ENCODE measurements at places on chromosomes 12 and 14.

GRCh38 chr14:99137001-99137700, 134.8 kb downstream of the BCL11B start:
- DNase-seq, result no peak

DNA sequence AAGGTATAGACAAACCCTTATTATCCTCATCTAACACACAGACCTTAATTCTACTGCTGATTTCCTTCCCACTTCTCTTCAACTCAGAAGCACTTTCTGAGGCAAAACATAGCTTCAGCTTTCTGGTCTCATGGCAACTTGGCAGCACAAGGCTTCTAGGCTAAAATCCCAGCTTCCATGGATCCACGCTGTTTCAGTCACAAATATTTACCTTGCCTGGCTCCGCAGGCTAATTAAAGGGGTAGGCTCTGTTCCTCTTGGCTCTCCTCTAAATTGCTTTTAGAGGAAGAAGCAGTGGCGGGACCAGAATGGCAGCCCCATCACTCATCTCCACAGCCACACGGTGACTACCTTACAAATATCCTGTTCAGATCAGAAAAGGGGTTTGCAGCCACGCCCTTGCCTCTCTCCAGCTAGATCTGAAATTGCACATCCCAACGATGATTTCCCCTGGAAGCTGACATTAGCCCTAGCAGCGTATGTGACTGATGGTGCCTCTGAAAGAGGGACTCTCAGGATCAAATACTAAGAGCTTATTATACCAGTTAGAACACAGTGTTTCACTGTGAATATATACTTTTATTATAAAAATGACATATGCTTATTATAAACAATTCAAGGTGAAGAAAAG, 221.5 kb upstream of the NUDT4 start:
- DNase-seq, result no peak

DNA sequence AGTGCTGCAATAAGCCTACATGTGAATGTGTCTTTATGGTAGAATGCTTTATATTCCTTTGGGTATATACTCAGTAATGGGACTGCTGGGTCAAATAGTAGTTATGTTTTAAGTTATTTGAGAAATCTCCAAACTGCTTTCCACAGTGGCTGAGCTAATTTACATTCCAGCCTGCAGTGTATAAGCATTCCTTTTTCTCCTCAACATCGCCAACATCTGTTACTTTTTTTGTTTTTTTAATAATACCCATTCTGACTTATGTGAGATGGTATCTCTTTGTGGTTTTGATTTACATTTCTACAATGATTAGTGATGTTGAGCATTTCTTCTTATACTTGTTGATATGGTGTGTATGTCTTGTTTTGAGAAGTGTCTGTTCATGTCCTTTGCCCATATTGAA, 1186.2 kb downstream of the BCL11B start:
- DNase-seq, result no peak

GRCh38 chr12:14264778-14265177, 100.7 kb upstream of the ATF7IP start:
- no peak for DNase-seq

GRCh38 chr12:11553871-11554533, 95.5 kb upstream of the ETV6 start:
- DNase-seq, result peak; percentile 30

DNA sequence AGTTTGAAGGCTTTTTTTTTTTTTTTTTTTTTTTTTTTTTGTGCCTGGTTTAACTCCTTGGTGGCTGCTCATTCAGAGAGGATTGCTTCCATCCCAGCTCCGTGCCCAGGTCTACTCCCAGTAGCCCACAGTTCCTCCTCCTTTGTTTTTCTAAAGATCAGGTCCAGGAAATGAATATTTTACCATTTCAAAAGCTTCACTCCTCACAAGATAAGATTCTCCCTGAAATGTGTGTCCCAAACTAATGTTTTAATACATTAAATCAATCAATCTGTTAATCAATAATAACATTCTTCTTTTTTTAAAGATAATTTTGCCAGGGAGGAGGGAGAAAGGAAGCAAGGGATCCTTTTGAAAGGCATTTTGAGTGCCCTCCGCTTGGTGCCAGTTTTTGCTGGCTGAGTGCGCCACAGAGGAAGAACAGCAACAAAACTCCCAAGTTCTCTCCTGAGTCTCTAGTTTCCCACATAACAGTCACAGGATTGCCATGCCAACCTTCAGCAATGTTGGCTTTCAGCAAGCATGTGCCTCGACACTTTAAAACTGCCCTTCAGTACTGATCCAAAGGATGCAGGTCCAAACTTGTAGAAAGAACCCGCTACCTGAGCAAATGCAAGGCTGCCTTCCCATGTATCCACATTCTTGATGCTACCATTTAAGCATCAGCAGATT, 99.2 kb downstream of the RMST start:
- DNase-seq, result no peak

GRCh38 chr12:44876544-44877410, 662 bp upstream of the NELL2 start:
- peak; percentile 86 for DNase-seq

DNA sequence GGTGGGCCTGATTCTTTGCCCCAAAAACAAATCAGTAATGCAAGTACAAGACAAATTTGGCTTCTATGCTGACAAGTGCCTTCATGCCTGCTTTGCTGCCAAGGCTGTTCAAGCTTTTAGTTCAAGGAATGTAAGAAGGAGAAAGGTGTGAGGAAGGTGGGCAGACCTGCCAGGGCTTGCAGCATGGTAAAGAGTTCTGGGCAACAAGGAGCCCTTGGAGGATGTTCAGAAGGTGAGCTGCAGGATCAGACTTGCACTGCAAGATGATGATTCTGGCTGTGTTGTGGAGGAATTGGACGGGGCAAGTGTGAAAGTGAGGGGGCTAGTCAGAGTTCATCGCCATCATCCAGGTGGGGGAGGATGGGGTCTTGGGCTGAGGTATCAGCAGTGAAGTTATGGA, 167.9 kb downstream of the NUAK1 start:
- DNase-seq, result no peak

- DNase-seq, result no peak
Observed at GRCh38 chr14:99703381-99703780, 19.3 kb downstream of the CYP46A1 start.

- no peak for DNase-seq
Observed at GRCh38 chr12:27299102-27299501, 33.5 kb upstream of the BMAL2 start.

DNA sequence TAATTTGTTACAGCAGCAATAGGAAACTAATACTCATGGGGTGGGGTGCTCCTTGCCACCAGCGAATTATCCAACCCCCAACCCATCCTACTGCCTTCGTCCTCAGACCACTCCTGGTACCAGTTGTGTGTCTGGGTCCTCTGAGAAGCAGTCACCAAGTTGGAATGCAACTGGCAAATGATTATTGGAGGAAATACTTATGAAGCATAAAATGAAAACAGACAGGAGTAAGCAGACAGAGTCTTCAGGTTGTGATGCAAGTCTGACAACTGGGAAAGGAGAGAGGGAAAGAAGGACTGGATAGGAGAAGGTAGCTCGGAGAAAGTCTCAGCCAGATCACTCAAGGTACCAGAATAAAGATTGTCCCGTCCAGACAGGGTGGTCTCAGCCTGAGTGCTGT, 181.1 kb upstream of the ARID2 start:
- no peak for DNase-seq

DNA sequence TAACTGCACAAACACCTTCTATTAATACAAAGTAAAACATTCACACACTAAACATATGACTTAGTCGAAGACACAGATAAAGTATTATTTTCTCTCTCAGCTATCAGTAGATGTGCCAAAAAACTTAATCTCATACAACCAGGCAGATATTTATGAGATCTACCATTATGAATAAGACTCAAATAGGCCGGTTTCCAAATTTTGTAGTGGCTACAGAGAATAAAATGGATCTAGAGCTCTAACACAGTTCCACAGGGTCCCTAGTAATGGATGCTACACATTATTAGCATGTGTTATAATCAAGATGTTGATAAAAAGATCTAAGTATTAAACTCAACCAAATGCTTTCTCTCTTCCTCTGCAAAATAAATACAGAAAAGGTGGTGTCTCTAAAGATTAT, 10.4 kb downstream of the SAV1 start:
- no peak for DNase-seq

GRCh38 chr14:26917086-26917485, 319.3 kb upstream of the NOVA1 start:
- DNase-seq, result no peak

- no peak for DNase-seq
Observed at GRCh38 chr12:60205500-60205899, 609.7 kb downstream of the SLC16A7 start.

DNA sequence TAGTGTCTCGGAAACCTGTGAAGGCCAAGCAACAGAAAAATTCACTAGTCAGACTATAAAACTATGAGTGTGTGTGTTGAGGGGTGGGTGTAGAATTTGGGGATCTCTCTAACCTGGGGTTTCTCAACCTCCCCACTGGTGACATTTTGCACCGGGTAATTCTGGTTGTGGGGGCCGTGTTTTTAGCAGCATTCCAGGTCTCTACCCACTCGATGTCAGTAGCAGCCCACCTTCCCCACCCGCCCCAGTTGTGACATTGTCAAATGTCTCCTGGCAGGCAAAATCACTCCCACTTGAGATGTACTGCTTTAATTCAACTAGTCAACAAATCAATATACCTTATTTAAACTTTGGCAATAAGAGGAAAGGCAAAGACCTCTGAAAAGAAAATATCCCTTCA, 4.1 kb downstream of the GCN1 start:
- no peak for DNase-seq

- no peak for DNase-seq
Observed at GRCh38 chr12:92136026-92136730, 9.5 kb downstream of the BTG1 start.

DNA sequence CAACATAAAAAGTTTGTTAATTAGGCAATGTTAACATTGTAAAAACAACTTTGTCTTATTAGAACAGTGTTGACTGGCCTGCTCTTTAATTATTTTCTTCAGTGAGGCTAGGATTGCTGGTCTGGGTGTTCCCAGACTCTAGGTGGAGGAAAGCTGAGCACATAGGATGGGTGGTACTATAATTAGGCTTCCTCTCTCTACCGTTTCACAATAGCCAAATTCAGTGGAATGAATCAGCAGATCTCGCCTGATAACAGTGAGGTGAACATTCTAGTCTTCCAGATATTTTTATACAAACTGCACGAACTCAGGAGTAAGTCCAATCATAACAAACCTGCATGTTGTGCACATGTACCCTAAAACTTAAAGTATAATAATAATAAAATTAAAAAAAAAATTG, 11.9 kb downstream of the PTGDR start:
- no peak for DNase-seq

GRCh38 chr14:73240816-73241480, 3.6 kb downstream of the PAPLN start:
- DNase-seq, result no peak

DNA sequence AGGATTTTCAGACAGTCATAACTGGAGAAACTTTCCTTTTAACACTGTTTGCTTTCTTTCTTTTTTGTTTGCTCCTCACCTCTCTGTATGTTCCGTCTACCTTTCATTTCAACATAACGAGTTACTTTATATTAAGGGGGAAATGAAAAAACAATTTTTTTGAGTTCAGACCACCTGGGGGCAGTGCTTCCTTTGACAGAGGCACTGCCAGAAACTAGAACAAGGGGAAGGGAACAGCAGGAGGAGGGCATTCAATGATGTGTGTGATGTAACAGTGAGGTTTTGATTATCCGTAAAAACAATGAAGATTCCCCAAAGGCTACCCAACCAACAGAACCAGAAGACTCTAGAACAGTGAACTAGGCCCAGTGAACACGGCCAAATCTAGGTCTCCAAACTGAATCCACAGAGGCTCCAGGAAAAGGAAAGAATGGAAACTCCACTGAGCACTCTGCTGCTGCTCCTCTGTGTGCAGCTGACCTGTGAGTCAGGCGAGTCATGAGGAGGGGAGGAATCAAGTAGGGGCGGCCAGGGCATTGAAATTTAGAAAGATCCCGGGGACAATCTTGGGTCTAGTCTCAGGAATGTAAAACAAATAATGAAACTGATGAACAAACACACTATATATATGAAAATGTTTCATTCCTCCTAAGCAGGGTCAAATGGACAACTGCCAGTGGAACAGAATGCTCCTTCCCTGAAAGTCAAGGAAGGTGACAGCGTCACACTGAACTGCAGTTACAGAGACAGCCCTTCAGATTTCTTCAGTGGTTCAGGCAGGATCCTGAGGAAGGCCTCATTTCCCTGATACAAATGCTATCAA, 323.5 kb downstream of the DAD1 start:
- DNase-seq, result no peak

DNA sequence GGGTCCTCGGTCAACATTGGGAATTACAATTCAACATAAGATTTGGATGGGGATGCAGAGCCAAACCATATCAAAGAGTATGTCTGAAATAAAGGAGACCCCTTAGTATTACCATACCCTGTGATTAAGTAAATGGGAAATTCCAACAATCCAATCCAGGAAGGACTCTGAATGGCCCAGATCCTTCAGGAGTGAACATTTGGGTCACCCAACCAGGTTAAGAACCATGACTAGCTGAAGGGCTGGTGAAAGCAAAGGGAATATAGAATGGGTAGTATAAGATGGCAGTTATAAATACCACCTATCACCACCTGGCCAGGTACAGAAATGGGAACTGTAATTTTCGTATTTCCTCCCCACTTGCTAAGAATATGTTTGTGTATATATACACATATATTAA, 114.4 kb upstream of the CCDC196 start:
- no peak for DNase-seq

DNA sequence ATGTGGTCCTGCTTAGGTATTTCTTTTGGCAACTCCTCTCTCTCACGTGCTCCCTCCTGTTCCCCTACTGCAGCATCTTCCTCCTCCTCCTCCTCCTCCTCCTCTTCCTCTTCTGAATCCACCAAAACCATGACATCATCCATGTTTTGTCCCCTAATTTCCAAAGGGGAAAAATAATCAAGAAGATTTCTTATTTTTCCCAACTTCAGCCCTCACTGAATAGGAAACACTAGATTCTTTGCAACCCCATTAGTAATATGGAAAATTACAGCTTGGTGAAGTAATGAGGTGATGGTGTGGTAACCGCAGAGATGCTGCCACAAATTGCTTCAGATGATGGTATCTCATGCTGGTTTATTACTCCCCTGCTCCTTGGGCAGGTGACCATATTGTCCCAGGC, 7.5 kb upstream of the WSB2 start:
- DNase-seq, result no peak

DNA sequence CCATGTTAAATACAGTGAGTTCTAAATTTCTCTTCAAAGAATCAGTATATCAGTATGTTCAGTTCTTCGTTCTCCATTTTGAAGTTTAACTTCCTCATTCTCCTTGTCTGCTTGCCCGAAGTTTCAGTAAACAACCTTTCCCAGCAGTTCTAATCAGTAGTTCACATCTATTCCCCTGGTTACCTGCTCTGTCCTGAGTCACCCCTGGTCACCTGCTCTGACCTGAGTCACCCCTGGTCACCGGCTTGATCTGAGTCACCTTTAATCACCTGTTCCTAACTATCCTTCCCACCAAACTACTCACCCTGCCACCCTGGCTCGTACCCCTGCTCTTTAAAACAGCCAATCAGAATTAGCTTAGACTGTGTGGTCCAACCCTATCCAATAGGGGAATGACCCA, 9.4 kb upstream of the OR10G3 start:
- DNase-seq, result no peak
